ENCODE measurements at places on chromosomes 16 and 17.

- no peak for DNase-seq
These were observed 1.9 kb downstream of the PRAC1 start for GRCh38 chr17:48720266-48721008.

GRCh38 chr16:275786-276232 lies at the start of gene RGS11:
Gene RGS11, minus strand, starts transcription at chr16:275944. Its CDS starts 33 bp downstream, at chr16:275911.
- DNase-seq, result no peak

GRCh38 chr17:73286863-73287296 lies 24.9 kb downstream of the CDC42EP4 start:
- peak; percentile 64 for DNase-seq

- no peak for DNase-seq
These were observed 87.9 kb downstream of the RGS9 start for GRCh38 chr17:65225061-65225460.

DNA sequence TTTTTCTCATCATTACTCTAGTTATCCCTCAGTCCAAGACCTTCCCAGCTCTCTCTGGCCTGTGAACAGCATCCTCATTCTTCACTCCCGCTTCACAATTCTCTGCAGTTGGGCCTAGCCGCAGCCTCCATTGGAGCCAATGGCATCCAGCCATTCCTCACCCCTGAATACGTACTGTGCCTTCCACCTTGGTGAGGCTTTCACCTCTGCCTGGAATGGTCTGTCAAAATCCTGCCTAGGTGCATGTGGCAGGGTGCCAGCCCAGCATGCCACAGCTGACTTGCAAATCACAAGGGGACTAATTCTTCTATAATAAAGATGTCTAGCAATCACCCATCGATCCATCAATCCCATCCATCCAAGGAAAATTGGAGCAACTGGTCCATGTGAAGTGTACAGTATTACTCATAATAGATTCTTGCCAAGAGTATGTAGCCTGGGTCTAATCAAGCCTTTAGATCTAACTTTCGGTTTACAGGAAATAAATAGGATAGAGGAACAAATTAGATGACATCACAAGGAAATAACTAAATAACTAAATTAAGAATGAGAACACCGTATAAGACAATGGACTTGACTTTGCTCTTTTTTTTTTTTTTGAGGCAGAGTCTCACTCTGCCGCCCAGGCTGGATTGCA lies 5.1 kb upstream of the CX3CL1 start:
- no peak for DNase-seq

DNA sequence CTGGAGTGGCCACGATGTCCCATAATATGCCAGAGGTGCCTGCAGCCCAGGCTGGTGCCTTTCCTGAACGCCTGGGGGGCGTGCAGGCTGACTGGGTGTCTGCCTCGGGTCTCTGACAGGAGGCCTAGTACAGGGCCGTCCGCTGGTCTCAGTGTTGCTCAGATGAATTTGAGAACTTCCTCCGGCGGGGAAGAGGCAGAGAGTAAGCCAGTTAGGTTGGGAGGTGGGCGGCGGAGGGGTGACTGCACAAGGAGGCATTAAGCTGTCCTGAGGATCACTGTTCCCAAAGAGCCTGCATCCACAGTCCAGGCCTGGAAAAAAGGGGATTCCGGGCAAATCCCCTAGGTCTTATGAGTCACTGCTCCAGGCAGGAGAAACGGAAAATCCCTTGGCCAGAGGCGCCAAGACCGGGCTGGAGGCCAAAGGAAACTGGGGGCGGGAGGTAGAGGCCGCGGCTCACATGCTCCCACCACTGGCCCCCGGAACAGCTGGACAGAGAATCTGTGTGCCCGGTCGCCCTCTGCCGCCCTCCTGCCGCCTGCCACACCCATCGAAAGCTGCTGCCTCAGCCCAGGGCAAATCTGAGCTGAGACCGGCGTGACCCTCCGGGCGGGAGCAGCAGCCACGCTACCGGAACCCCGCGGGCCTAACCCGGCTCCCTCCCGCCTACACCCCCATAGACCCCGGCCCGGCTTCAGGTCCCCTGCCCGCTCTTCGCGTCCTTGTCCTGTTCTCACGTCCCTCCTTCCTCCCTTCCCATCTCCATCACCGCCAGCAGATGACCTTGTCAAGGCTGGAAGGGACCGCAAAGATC lies 1.2 kb downstream of the TRIM47 start:
- no peak for DNase-seq

DNA sequence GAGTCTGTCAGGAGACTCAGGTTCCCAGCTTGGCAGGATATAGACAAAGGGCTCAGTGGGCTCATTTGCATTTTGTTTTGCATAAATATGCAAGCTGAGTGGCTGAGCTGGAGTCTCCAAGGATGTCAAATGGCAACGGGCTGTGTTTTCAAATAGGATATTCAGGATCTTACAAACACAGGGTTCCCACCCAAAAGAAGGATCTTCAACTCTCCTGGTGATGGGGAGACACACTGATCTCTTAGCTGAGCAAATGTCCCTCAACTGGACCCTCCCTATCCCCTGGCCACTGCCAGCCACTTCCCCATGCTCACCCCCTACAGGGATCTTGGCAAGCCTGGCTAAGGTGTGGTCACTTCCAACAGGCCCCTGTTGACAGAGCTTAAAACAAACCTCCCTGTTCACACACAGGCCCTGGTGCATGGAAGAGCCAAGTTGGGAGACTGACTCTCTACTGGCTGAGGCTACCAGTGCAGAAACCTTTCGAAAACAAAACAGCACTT lies 61.6 kb downstream of the SOX9 start:
- no peak for DNase-seq

- DNase-seq, result no peak
These were observed 20.3 kb upstream of the GLIS2 start for GRCh38 chr16:4295581-4295980.

GRCh38 chr16:46688101-46688653 lies 801 bp downstream of the VPS35 start:
- no peak for DNase-seq

- peak; percentile 4 for DNase-seq
These were observed at the start of gene CENPV for GRCh38 chr17:16353317-16354174. Gene CENPV, minus strand, starts transcription at chr17:16353469. Its CDS starts 33 bp downstream, at chr17:16353436.

GRCh38 chr16:12392585-12393091 lies 411.0 kb downstream of the CPPED1 start:
- no peak for DNase-seq

GRCh38 chr17:57707892-57708291 lies 37.2 kb downstream of the CCDC182 start:
- DNase-seq, result peak; percentile 31

GRCh38 chr16:73768786-73769203 lies 527.8 kb upstream of the PSMD7 start:
- DNase-seq, result no peak

DNA sequence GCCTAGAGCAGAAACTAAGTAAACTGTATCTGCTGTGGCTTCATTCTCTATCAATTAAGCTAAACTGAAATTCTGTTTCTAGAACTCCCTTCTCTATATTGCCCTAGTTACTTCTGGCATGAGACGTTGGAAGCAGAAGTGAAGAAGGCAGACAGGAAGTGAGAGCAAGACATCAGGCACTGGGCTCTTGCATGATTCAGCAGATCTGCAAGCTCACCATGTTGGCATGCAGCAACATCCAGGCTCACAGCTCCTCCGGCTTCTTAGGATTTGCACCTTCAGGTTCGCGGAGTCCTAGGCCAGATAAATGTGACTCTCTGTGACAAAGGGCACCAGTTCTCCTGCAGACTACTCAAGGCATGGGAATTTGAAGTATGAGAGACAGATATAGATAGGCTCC lies 148.3 kb downstream of the CDH8 start:
- DNase-seq, result no peak

- no peak for DNase-seq
These were observed 22.0 kb downstream of the ADCY9 start for GRCh38 chr16:4094127-4094773.

GRCh38 chr17:68319410-68320162 lies 28.3 kb downstream of the ARSG start:
- no peak for DNase-seq

DNA sequence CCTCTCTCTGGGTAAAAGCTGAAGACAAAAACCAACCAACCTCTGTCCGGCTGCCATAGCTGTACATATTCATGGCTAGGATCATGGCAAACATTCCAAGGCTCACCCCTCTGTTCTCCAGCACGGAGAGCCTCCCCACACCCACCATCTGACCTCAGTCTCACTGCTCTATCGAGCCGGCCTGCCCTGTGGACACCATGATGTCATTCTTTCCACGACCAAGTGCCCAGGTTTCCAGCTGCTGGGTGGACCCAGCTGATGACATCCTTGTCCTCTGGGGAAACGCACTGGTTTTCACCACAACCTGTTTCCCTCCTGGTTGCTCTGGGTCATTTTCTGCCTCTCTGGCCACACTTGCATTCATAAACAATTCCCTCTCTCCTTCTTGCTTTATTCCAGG lies 67.7 kb downstream of the NDEL1 start:
- DNase-seq, result no peak

DNA sequence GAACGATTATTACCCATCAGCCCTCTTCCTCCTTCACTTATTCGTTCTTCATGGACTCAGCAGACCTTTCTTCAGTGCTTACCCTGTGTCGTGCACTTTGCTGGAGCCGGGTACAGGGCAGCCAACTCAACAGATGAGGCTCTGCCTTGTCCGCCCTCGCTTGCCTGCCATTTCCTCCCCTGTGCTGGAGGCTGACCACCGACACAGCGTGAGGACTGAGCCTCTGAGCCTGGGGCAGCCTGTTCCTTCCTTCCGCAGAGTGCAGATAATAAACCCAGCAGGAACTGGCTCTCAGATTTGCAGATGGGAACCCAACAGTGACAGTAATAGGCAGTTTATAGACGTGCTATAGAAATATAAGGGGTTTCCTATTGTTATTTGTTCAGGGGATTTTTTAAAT lies 7.0 kb upstream of the SLC39A11 start:
- no peak for DNase-seq

DNA sequence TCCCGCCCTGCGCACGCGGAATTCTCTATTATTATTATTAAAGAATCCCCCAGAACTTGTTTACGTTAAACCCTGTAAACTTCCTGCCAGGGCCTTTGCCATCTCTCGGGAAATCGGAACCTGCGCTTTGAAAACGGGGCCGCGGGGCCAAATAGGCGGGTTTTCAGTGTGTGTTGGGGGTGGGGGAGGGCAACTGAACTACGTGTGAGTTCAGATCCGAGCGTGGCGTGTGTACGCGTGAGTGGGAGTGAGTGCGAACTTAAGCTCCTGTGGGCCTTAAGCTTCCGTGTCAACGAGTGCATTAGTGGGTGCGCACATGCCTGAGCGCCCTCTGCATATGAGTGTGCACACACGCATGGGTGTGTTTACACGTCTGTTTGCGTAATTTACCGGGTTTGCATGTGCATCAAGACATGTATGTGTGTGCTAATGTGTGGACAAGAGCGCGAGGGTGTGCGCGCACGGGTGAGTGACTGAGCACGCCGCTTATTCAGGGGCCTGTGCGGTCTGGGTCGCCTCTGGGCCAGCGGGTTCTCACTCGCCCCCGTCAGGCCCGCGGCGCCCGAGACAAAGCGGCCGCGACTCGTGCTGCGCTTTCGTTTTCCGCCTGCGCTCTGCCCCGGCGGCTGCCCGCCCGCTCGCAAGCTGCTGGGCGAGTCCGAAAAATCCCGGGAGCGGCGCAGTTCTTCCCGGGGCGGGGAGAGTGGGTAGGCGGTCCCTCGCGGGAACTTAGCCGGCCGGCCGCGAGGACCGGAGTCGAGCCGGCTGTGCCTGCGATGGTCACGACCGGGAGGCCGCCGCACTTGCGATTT lies 1.2 kb upstream of the FOXF1 start:
- no peak for DNase-seq

DNA sequence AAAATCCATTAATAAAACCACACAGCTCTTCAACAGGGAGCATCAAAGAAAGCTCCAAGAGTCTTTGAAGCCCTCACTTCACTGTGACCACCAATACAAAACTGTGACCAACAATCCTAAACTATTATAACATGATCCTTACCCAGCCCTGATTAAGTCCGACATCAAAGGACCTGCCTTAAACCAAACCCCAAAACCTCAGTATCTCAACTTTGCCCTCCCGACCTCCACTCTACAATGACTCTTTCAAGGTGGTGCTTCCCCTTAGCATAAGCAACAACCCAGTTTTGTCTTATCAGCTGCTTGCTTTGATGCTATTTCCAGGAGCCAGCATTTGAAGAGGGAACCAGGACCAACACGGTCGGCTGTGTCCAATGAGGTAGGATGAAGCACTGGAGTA lies 8.5 kb upstream of the PRSS22 start:
- DNase-seq, result no peak

DNA sequence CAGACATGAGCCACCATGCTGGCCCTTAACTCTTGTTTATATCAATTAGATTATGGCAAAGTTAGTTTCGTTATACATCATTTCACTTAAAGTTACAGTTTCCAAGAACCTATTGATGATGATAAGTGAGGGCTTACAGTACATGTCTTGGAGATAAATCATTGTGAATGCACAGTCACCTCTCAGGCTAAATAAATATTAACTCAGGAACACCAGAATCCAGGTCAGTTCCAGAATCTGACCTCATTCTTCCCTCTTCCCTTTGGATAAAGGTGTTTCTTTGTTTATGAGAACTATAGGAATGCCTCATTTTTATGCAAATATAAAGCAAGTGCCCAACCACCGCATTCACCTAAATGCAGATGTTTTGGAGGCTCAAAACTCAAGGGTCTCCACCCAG lies 48.4 kb upstream of the CRYM start:
- no peak for DNase-seq

DNA sequence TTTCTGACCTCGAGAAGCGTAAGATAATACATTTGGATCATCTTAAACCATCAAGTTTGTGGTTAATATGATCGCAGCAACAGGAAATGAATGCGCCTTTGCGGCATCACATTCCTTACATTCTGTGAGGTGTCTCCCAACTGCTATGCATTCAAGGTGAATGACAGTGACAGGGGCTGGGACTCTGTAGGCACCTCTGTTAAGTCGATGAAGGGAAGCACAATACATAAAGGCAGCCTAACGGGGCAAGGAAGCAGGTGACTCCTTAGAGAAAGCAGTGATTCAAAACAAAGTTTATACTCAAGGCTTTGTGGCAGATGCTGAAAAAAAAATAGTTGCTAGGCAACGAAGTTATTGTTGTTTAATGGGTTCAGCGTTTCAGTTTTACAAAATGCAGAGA lies 21.6 kb upstream of the EVPL start:
- DNase-seq, result no peak
